ENCODE measurements at places on chromosomes 5 and 9.

DNA sequence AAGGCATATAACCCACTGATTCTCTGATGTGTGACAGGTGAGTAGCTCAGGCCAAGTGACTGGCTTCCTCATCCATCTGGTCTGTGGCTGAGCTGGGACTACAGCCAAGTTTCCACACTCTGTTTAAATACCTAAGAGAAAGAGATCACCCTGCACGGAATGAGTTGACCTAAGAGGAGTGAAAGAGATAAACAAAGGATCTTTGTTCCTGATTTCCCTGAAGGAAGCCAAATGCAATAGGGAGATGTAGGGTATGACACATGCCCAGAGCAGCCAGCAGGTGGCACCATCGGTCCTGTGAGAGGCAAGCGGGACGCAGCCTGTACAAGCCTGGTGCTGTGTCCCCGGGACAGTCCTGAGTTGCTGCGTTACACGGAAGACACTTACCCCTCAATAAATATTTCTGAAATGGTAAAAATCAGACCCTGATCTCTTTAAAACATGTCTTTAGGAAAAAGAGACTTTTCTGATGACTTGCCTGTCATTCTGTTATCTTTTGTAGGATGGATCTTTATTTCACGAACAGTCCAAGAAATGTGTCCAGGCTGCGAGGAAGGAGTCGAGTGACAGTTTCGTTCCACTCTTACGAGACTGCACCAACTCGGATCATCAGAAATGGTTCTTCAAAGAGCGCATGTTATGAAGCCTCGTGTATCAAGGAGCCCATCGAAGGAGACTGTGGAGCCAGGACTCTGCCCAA is 41.1 kb downstream of the GALNT12 start:
- DNase-seq = peak; percentile 79

- no peak for DNase-seq
These were observed 117.2 kb downstream of the PSD2 start for GRCh38 chr5:139912804-139913203.

GRCh38 chr9:35114113-35114839 is 1.4 kb downstream of the ATOSB start:
- DNase-seq = peak; percentile 93

- no peak for DNase-seq
These were observed 125.1 kb downstream of the RPS23 start for GRCh38 chr5:82152978-82153481.

DNA sequence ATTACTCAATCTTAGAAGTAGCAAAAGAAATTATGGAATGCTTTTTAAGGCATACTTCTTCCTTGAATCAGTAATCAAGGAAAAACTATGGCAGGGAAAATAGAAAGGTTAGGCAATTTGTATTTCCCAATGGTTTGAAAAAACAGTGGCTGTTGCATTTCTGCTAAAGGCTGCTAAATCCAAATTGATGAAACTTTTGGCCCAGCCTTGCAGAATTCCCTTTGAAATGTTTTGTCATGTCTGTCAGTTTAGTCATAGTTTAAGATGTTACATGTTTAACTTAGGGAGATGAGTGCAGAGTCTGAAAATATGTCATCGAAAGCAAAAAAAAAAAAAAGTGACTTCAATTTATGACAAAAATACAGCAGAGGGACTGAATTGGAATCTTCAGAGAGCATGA is 878.9 kb upstream of the WWC1 start:
- no peak for DNase-seq

- no peak for DNase-seq
These were observed 249.1 kb downstream of the DIRAS2 start for GRCh38 chr9:90393365-90394152.

DNA sequence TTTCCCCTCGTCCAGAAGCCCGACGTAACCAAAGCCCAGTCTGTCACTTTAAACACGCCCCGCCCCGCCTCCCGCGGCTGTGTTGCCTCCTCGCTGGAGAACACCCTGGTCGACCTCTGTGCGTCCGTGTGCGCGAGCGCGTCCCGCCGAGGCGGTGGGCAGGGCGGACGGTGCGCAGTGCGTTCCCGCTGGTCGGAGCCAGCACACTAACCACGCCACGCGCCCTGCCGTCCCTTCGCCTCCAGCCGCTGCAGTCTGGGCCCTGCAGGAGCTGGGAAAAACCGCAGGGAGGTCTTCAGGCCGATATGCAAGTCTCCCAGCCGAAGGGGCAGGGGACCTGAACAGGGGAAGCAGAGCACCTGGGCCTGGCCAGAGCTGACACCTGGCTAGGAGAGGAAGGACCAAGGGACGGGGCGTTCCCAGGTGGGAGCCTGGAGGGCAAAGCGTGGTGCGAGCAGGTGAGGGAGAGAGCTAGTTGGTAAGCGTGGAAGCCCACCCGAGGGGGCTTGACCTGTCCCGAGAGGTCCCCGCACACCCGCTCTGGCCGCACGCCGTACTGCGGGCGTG is 1.3 kb upstream of the PHPT1 start:
- DNase-seq = no peak

GRCh38 chr9:134434894-134435506 is 108.7 kb downstream of the RXRA start:
- DNase-seq = peak; percentile 39

- no peak for DNase-seq
These were observed 104.4 kb upstream of the GNA14 start for GRCh38 chr9:77752554-77752953.

GRCh38 chr5:17910318-17910717 is 276.1 kb downstream of the TAF11L14 start:
- no peak for DNase-seq

DNA sequence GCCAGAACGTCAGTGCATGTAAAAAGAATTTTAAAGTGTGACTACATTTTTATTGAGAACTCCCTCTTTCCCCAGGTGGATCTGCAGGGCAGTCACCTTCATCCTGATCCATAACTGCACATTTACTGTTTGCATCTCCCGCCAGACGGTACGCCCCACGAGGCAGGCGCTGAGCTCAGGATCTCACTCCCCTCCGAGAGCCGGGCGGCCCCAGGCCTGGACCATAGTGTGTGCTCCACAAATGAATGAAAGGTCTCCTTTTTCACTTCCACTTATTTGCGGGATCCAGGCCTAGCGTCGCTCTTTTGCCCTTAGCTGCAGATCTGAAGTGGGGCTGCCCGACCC is 378 bp downstream of the DROSHA start:
- DNase-seq = no peak

DNA sequence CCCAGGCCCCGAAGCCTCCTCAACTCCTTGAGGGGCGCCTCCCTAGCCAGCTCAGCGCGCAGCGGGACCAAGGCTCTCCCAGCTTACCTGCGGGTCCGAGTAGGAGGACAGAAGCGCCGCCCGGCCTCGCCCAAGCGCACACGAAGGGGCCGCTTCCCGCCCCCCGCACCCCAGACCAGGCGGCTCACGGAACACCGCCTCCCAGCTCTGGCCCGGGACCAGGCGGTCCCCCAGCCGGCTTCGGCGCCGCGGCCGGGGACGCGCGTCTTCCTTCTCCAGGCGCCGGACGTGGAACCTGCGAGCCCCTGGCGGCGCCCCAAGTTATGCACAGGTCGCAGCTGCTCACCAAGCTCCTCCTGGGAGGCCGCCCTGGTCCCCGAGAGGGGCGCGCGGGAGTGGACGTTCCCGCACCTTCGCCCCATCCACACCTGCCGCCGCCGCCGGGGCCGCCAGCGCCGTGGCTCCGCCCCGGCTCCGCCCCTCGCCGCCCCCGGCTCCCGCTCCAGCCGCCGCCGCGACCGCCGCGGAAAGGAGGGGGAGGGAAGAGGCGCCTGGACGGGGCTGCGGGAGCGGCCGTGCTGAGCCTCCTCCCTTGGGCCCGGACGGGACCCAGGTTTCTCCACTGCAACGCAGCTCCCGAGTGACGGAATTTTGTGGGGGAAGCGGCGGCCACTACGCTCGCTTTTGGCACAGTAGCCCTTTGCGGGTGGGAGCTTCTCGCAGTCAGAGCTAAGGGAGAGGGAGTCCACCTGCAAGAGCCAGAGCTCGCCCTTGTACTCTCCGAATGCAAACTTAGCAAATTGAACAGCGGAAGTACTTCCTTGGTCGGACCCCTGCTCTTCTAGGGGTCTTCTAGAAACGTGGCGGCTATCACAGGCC is 77.5 kb upstream of the IFNE start:
- no peak for DNase-seq

DNA sequence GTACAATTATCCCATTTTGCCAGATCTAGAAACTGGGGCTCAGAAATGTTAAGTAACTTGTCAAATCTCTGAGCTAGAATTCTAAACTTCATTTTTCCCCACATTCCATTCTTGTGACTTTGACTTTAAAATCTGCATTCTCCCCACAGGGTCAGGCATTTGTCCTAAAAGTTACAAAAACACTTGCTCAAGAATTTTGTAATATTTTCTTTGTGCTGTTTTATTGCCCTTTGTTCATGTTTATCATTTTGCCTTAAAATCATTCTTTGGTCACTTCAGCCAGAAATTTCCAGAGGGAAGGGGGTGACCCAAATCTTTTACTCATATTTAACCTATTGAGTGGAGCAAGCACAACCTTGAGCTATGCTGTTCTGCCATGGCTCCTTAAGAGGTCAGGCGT is 120.1 kb upstream of the CCL21 start:
- no peak for DNase-seq
